ENCODE measurements at places on chromosomes 7 and 10. TPM values are rescaled to one million over a fixed set of nuclear protein-coding genes. Genes with fewer than 3 reads are reported as not detected.

DNA sequence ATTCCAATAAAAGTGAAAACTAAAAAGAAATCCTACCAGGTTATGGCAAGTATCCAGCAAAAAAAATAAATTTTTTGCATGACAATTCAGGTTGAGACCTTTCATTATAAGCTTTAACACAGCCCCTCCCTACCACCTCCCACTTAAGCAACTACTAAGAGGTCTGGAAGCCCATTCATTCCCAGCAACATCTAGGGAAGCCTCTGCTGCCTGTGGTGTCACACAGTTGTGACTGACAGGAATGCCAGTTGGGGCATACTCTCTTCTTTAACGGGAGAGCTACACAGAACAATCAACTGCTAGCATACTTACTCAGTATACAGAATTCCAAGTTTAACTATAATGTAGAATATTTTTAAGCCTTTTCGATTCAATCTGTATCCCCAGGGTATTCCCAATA, 27.8 kb downstream of the ABI1 start:
- DNase-seq: no peak

GRCh38 chr7:158138329-158138597, 449.4 kb downstream of the PTPRN2 start:
- DNase-seq: no peak

GRCh38 chr10:132851451-132851850, 65.5 kb upstream of the NKX6-2 start:
- no peak for DNase-seq

GRCh38 chr10:109875151-109875568, 48.2 kb downstream of the XPNPEP1 start:
- DNase-seq: peak; percentile 81

DNA sequence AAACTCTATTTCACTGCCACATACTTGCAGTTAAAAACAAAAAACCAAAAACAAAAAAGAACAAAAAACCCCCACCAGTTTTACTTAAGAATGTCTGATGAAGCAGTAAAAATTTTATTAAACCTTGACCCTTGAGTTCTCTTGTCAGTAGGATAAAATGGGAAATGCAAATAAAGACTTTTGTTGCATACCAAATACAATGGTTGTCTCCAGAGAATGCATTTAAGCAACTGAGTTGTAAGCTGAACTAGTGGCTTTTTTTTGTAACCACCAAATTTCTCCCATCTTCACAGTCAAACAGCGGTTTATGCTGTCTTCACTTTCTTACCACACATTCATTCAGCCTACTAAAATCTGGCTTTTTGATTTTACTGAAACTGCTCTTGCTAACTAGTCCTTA, 3.1 kb downstream of the SYPL1 start:
- no peak for DNase-seq

DNA sequence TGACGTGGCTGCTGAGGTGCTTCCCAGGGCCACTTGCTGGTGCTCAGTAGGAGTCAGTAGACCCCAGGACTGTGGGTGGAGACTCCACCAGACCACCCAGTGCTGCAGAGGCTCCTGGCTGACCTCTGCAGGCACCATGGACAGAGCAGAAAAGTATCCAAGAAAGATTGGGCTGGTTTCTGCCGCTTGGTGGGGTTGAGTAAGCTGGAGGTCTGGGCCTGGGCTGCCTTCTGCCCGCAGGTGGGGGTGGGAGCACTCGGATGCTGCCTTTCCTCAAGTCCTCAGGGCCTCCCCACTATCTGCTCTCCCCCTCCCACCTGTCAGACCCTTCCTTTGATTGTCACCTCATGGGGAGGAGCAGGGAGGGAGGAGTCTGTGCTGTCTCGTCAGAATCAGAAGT, 91.6 kb downstream of the WDR37 start:
- DNase-seq: peak; percentile 58

- no peak for DNase-seq
Observed at GRCh38 chr10:69009360-69009759, 20.8 kb downstream of the KIFBP start.

Gene TMEM60
- total RNA-seq: 13.5 TPM

Gene SPAG6
- not detected for total RNA-seq

Gene GPR26
- total RNA-seq: not detected

Data from vagina (tissue), 2 donors.